ENCODE measurements at places on chromosomes 7 and 10.

DNA sequence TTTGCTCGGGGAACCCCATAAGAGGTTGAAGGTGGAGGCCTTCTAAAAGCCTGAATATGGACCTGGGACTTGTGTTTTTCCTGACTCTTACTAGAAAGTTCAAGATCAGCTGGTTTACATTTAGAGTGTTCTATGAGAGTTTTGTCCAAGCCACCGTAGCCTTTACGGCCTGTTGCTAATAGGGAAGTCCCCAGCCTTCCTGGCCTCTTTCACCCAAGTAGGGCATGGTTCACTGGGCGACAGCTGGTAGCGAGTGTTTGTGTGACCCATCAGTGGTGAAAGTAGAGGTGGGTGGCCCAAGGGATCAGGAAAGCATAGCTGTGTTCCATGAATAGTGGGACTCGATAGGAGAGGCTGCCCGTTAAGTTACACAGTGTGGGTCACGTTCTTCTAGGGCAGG, 60.1 kb downstream of the RABGEF1 start:
- DNase-seq, result no peak

- no peak for DNase-seq
Observed at GRCh38 chr10:132810141-132810806, 24.3 kb upstream of the NKX6-2 start.

DNA sequence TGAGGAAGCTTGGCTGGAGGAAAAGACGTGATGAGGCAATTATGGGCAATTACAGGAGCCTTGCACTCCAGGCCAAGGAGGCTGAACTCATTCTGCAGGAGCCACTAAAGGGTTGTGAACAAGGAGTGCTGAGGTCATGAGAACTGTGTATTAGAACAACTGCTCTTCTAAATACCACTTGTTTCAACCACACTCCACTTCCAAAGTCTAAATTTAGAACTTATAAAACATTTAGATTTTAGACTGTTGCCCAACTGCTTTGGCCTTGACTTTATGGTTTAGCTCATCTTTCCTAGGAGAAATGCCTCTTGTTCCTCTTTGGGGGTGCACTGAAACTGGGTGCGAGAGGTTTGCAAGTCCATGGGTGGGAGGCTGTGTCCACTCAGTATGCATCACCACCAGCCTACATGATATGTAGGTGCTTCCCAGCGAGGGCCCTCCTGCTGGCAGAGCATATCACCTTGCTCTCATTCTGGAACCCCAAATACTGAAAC, 199.7 kb upstream of the AOAH start:
- DNase-seq, result no peak

DNA sequence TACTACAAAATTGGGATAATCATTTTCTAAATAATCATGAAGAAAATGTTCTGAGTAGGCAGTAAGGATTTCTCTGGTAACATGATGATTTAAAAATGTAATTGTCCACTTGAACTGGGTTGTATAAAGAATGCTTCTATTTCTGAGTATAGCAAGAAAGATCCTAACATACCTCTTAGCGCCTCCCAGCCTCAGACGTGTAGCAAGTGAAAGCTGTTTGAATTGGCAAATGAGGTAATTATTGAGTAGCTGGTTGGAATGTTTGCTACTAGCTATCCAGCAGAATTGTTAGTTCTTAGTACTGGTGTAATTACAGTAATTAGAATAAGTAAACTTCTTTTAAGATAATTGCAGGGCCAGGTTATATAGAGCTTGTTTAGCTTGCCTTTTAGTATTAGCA, 47.9 kb downstream of the SEPTIN7 start:
- DNase-seq, result no peak

DNA sequence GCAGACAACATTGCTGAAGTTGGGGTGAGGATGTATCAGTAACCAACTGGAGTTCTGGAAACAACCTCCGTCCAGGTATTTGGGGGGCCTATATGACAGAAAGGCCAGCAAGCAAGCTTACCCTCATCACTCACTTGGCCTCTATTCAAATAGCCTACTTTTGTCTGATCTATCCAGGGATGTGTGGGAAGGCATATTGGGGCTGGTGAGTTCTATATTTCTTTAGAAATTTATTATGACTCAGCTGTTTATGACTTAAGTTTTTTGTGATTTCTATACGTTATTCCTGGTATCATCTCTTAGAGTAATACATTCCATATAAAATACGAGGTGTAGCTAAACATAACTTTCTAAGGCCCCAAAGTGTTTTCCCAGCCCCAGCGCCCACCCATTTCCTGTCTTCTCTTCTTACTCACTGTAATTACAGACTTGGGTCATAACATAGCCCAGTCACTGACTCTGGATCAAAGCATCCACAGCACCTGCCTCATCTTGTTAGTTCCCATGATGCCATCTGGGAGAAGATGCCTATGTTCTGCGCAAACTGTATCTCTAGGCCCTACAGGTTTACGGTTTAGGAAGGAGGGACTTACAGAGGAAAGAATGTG, 18.1 kb downstream of the GARS1 start:
- DNase-seq, result no peak

DNA sequence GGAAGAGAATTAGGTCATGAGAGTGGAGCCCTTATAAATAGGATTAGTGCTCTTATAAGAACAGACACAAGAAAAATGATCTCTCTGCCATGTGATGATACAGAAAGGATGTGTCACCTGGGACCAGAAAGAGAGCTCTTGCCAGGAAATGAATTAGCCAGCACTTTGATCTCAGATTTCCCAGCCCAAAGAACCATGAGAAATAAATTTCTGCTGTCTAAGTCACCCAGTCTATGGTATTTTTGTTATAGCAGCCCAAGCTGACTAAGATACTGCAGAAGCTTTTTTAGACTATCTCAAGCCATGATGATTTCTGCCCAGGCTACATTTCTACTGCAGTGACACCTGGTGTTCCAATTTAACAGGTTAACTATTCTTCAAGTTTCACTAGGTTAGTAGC, 84.8 kb downstream of the RSU1 start:
- no peak for DNase-seq

- no peak for DNase-seq
Observed at GRCh38 chr10:118564652-118565051, 30.8 kb downstream of the PRLHR start.

DNA sequence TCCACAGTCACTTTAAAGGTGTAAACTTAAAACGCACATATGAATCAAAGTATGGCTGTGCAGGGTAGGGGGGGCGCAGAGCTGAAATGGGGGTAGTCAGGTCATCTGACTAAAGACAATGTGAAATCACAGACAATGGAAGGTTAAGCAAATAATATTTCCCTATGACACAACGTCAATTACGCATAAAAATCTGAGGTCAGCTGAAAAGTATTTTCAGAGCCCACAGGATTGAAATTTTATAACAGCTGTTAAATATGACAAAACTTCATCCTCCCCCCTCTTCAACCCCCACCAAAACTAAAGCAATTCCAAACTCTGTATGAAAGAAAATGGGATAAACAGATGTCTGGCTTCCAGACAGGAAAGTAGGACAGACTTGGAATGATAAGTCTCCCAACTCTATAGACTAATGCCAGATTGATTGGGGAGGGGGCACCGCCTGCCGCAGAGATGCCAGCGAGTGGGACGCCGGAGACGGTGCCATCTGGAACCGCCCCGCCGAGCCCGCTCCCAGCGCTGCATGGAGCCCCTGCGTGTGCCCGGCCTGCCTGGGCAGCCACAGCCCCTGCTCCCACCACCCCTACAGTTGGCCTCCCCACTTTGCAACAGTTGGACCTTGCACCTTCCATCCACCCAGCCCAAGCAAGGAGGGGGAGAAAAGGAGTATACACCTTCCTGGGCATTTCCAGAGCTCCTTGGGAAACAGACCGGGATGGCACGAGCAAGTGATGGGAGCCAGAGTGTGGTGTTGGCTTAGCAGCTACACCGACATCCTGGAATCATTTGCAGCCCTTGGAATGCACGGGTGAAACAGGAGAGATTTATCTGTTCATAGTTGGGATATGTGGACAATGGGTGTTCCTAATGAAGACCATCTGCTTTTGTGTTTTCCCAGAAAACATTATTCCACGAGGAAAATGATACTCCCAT, 10.7 kb downstream of the EBF3 start:
- DNase-seq, result no peak

DNA sequence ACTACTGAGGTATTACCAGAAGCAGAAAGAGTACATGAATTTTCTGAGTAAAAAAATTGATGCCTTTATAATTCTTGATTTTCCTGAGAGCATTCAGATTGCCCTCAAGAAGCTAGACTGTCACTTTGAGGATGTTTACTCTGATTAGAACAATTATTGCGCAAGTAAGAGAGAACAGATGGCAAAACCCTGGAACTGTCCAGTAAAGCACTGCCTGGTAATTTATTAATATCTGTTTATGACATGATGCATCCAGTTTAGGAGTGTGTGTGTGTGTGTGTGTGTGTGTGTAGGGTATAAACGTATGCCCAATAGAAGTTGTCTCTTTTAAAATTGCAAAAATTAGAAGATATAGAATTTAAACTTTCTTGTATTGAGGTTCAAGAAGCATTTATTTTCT, 379.7 kb downstream of the PHTF2 start:
- DNase-seq, result no peak

DNA sequence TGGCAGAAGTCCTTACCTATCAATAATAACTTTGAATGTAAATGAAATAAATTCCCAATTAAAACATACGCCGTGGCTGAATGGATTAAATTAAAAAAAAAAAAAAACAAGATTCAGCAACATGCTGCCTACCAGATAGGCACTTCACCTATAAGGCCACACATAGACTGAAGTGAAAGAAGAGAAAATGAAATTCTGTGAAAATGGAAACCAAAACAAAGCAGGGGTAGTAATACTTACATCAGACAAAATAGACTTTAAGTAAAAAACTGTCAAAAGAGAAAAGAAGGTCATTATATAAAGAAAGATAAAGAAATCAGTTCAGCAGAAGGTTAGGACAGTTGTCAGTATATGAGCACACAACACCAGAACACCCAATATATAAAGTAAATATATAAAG, 55.3 kb downstream of the TCAF1 start:
- no peak for DNase-seq

DNA sequence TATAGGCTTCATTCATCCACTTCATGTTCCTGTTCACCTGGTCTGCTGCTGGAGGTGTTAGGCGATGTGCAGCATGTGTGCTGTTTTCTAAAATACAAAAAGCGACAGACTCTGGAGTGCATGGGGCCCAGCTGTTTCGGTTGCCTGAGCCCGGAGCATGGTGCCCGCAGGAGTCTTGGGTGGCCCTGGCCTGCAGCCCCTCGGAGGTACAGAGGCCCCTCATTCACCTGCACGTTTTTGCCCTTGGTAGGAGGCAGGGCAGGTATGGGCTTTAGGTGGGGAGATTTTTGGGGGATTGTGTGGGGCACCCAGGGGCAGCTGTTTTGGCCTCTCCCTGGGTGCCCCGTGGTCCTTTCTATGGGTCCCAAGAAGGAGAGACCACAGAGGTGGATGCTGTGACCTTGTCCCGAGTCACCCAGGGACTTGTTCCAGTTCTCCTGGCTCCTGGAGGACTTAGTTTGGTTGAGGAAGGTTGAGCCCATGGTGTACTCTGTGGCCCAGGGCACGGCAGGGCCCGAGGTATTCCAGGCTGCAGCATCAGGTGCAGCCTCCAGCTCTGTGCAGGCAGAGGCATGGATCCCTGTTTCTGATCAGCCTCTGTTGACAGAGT, 130.7 kb downstream of the TRRAP start:
- no peak for DNase-seq

- no peak for DNase-seq
Observed at GRCh38 chr7:114818501-114818900, 103.4 kb upstream of the MDFIC start.

- no peak for DNase-seq
Observed at GRCh38 chr10:117462424-117462792, 80.1 kb upstream of the EMX2 start.

GRCh38 chr10:132575320-132576201, 38.0 kb downstream of the INPP5A start:
- no peak for DNase-seq

- peak; percentile 65 for DNase-seq
Observed at GRCh38 chr7:26508481-26508880, 216.8 kb downstream of the SNX10 start.
